Activated T-helper 2 cell treated with anti-CD3 and anti-CD28 coated beads, Interferon-gamma antibody, Interleukin-2, Interleukin-4, amounts not matched to agents 10 μg/mL and 5 μg/mL and 100 μg/mL, durations not matched to agents 14 hours and 24 hours and 36 hours (primary cell): ENCODE measurements at places on chromosomes 5 and 9.

GRCh38 chr9:113368982-113369854 is 7.6 kb downstream of the HDHD3 start:
- no peak for DNase-seq
- H3K4me3 ChIP-seq = no peak overlapping the region
- no peak overlapping the region for H3K27ac ChIP-seq
- H3K4me1 ChIP-seq = peaks cover 1% of the 10 kb centered on the region
- H3K36me3 ChIP-seq = peaks cover 10% of the 10 kb centered on the region
- H3K27me3 ChIP-seq = no peaks in the 10 kb centered on the region

DNA sequence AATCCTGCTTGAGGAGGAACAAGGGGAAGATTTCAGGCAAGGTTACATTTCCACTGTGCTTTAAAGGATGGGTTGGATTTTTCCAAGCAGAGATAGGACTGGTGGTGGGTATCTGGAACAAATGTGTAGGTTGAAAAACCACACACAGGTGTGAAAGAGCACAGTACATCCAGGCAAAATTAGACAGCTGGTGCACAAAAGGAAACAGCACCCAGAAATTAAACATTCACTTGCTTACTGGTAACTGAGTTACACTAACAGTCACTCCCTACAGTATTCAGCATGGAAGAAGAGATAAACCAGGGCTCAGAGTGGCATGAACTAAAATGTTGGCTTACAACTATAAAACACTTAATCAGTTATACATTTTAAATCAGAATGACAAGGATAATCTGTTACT is 81.5 kb upstream of the RASEF start:
- no peaks in the 10 kb centered on the region for H3K27me3 ChIP-seq
- H3K27ac ChIP-seq = no peak overlapping the region
- H3K4me3 ChIP-seq = no peak overlapping the region
- H3K36me3 ChIP-seq = no peaks in the 10 kb centered on the region
- DNase-seq = no peak

- no peaks in the 10 kb centered on the region for H3K27me3 ChIP-seq
- no peak overlapping the region for H3K27ac ChIP-seq
- no peaks in the 10 kb centered on the region for H3K36me3 ChIP-seq
- DNase-seq = no peak
- no peak overlapping the region for H3K4me3 ChIP-seq
Measured at GRCh38 chr5:67082941-67083340, 113.7 kb downstream of the CD180 start.

DNA sequence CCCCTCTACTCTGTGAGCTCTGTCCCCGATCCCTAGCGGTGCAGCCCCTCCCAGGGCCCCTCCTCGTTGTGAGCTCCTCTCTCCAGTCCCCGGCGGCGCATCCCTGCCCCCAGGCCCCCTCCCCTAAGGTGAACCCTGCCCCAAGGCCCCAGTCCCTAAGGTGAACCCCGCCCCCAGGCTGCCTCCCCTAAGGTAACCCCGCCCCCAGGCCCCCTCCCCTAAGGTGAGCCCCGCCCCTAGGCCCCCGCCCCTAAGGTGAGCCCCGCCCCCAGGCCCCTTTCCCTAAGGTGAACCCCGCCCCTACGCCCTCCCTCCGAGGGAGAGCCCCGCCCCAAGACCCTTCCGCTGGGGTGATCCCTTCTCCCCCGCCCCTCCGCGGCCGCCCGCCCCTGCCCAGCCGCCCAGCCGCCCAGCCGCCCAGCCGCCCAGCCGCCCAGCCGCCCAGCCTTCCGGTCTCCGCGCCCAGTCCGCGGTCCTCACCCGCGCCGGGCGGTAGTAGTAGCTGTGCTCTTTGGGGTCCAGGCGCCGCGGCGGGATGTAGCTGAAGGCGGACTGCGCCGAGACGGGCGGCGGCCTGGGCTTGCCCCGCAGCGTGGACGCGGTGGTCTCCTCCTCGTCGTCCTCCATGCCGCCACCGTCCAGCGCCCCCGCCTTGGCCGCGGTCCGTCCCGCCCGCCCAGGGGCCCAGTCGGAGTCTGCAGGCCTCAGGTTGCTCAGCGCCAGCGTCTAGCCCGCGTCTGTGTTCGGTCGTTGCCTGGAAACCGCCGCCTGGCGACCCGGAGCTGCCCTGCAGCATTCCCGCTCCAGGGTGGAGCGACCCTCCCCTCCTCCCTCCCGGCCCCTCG is at the start of gene CFAP90:
CFAP90 (minus strand) TSS at position 739 of the 845 bp plus-strand sequence; CDS start at position 627, 112 bp downstream.
- no peaks in the 10 kb centered on the region for H3K36me3 ChIP-seq
- DNase-seq = no peak
- no peak within 1 kb of the TSS for H3K27ac ChIP-seq
- H3K27me3 ChIP-seq = peaks cover 40% of the 10 kb centered on the region

DNA sequence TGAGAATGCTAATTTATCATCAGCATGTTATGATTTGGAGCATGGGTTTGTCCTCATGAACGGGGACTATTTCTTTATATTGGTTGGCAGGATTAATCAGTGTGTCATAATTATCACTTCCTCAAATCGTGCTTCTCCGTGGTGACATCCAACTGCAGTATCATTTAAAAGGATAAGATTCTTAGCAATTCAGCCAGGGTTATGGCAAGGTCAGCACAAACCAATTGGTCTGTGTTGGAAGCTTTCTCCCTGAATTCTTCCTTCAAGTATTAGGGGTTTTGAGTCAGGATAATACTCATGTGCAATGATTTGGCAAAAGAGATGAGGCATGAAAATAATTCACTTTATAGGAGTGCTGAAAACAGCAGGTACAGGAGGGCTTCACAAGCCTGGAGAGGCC is 5.5 kb upstream of the CAMLG start:
- H3K36me3 ChIP-seq = no peaks in the 10 kb centered on the region
- H3K4me3 ChIP-seq = no peak overlapping the region
- DNase-seq = no peak
- H3K4me1 ChIP-seq = peaks cover 5% of the 10 kb centered on the region
- H3K27ac ChIP-seq = no peak overlapping the region

DNA sequence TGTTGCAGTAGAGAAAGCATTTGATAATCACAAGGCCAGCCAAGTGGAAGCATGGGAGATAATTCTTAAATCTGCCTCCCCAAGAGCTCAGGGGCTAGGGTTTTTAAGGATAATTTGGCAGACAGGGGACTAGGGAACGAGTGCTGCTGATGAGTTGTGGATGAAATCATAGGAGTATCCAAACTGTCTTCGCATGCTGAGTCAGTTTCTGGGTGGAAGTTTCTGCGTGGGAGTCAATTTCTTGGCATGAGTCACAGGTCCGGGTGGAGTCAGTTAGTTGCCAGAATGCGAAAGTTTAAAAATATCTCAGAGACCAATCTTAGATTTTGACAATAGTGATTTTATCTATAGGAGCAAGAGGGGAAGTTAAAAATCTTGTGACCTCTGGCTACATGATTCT is 112.6 kb downstream of the TMC1 start:
- peak; percentile 13 for DNase-seq
- peaks cover 5% of the 10 kb centered on the region for H3K27me3 ChIP-seq
- H3K27ac ChIP-seq = no peak overlapping the region
- H3K36me3 ChIP-seq = peaks cover 6% of the 10 kb centered on the region

DNA sequence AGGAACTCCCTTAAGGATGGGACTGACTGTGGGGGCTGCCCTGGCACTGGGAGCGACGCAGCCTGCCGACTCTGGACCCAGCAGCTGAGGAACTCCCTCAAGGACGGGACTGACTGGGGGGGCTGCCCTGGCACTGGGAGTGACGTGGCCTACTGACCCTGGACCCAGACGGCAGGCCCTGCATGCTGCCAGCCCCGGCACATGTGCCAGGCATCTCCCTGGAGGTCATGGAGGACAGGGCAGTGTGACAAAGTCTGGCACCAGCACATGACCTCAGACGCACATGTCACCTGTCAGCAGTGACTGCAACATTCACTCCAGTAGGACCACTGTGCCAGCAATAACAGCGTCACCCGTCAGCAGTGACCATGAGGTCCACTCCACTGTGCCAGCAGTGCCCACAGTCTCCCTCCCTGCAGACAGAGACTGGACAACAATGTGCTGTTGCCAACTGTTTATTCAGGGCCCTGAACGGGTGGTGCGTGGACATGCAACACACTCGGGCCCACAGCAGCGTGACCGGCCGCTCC is 4.5 kb downstream of the FBXW5 start:
- no peak overlapping the region for H3K4me3 ChIP-seq
- H3K36me3 ChIP-seq = peaks cover 49% of the 10 kb centered on the region
- no peaks in the 10 kb centered on the region for H3K27me3 ChIP-seq
- peaks cover 7% of the 10 kb centered on the region for H3K4me1 ChIP-seq
- no peak overlapping the region for H3K27ac ChIP-seq

DNA sequence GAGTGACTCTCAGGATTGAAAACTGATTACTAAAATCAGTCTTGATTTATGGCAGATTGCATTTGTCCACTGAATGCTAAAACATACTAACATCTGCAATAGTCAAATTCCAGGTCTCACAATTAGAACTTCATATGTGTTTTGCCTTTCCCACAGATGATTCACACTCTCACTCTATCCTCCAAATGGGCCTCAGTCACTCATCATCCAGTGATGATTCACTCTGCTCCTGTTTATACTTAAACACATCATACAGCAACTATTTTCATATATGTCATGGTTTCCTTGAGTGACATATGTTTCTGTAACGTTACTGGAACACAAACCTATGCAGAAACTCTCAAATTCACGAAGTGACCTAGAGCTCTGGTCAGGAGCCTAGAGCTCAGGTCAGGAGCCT is 512.9 kb downstream of the HINT1 start:
- H3K4me3 ChIP-seq = no peak overlapping the region
- H3K36me3 ChIP-seq = no peaks in the 10 kb centered on the region
- H3K27me3 ChIP-seq = no peaks in the 10 kb centered on the region

DNA sequence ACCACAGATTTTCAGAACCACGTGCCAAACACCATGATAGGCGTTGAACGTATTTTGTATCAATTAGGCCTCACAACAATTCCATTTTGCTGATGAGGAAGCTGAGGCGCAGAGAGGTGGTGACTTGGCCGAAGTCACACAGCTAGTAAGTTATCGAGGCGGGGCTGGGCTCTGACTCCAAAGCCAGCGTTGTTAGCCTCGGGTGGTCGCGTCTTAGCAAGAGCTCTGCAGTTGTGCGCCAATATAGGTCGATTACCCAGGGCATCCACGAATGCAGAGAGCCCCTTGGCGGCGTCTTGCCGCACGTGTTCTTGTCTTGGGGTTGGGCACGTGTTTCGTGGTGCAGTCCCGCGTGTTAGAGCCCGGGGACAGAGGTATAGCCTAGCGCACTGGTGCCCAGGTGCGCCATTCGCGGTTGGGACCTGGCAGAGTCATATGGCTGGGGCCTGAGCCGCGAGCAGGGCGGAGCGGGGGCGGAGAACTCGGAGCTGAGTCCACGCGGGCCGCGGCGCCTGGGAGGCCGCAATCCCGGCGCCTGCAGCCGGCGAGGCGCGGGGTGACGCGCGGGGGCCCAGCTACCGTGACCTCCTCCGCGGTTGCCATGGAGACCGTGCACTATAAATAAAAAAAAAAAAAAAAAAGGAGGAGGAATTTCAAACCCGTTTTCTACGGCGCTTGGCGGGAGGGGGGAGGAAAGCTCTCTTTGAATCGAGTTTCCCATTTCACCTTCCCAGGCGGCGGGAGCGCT is 62.3 kb downstream of the CXXC5 start:
- peaks cover 2% of the 10 kb centered on the region for H3K4me1 ChIP-seq
- peaks cover 43% of the 10 kb centered on the region for H3K27me3 ChIP-seq
- H3K4me3 ChIP-seq = peak overlapping the region; percentile 30
- peak; percentile 26 for DNase-seq
- H3K27ac ChIP-seq = no peak overlapping the region

DNA sequence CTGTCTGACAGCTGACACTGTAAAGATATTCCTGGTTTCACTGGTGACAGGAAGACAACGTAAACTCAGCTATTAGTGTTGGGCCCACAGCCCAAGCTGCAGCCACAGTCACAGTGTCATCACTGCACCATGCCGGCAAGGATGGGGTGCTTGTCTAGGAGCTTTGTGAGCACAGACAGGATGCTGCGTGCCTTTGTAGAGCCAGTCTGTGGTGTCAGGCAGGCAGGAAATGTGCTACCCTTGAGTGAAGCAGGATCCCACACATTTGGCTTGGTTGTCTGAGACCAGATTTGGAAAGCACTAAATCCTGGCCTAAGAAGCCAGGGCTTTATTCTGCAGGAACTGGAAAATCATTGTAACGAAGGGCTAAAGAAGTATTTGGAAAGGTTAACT is 121.6 kb upstream of the ADAMTS16 start:
- no peaks in the 10 kb centered on the region for H3K4me1 ChIP-seq
- no peak for DNase-seq
- H3K27me3 ChIP-seq = no peaks in the 10 kb centered on the region
- no peaks in the 10 kb centered on the region for H3K36me3 ChIP-seq

DNA sequence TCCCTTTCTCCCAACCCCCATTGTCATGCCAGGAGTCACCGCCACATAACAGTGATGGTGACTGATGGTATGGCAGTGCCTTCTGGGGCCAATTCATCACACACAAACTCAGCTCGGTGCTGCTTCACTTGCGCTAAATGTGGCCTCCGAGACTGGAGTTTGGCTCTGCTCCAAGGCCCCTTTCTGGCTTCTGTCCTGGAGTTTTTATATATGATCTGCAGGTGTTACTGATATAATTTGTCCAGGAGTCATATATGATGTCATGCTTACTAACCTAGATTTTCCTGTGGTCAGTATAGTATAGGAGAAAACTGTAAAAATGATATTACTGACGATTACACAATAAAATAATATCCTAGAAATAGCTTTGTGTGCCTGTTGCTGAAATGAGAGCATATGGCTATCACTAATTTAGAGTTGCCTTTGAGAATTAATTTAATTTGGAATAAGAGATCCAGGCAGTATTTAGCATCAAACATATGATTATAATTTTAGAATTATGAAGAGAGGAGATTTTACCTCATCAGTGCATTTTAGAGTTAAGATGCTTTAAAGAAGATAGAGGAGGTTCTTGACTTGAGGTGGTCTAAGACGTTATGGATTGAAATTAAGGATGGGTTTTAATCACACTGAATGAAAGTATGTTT is 334.1 kb upstream of the CD180 start:
- H3K4me1 ChIP-seq = no peaks in the 10 kb centered on the region
- no peak overlapping the region for H3K27ac ChIP-seq

DNA sequence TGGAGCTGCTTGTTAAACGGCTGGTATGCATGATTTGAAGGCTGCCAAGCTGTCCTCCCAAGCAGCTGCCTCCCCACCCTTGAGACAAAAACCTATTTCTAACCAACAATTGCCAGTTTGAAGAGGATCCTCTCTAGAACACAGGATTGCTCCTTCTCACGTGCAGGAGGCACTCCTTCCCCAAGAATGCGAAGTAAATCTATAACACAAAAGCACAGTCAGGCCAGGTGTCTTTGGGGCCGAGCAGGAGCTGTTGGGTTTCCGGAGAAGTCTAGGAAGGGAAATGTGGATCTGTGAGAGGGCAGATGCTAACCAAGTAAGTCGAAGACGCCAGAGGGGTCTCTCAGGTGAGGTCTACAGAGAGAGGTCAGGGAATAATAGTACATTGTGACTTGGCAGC is 35.4 kb upstream of the GNPDA1 start:
- no peaks in the 10 kb centered on the region for H3K27me3 ChIP-seq
- no peak for DNase-seq
- H3K36me3 ChIP-seq = no peaks in the 10 kb centered on the region
- peaks cover 4% of the 10 kb centered on the region for H3K4me1 ChIP-seq
